Stimulated activated CD4-positive, alpha-beta T cell treated with anti-CD3 and anti-CD28 coated beads, TNF-alpha, amount 100 ng/mL, for 48 hours (primary cell): ENCODE measurements at places on chromosomes 3 and 15.

DNA sequence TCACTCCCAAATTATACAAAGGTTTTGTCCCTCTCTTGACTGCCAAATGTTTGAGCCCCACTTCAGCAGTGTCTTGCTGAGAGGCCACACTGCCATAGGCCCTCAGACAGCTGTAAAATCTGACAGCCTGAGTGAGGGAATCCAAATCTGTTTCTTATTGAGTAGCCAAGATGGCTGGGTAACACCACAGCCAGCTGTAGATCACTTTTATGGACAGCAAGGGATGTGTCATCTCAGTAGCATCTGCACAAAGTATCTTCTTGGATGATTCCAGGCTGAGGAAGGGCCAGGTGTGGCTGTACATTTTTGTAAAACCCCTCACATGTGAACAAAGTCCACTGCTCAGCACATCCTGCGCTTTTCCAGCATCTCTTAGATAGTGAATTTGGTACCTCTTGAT, 237.0 kb upstream of the LRTM1 start:
- DNase-seq: no peak

- DNase-seq: no peak
Observed at GRCh38 chr3:150149651-150150051, 179.0 kb upstream of the PFN2 start.

GRCh38 chr3:12486001-12486400, 1.7 kb downstream of the TSEN2 start:
- no peak for DNase-seq

DNA sequence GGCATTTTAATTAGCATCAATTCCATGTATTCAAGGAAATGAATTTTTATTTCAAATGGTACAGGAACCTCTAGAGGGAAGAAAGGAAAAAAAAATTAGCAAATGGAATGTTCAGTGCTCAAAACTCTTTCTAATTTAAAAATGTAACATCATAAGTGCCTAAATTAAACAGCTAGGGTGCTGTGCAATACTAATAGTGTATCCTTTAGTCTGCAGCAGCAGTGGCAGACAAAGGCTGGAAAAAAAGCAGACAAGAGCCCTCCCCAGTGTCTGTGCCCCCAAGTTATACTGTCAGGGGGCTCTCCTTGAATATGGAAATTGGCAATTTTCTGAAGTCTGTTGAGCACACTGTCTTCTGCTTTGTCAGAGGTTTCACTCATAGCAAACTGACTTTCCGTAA, 159.5 kb downstream of the CLSTN2 start:
- DNase-seq: no peak

DNA sequence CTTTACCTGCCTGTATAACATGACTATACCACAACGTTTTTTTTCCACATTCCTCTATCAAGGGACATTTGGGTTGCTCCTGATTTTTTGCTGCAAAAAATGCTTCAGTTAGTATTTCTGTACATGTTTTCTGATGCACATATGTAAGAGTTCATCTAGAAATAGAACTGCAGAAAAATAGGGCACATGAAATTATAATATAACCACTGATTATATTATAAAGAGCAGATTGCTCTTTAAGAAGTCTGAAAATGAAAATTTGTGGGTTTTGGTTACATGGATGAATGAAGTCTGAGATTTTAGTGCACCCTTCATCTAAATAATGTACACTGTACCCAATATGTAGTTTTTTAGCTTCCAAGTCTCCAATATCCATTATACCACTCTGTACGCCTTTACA, 130.1 kb upstream of the PTX3 start:
- DNase-seq: no peak

GRCh38 chr3:26653811-26654425, 31.3 kb downstream of the LRRC3B start:
- no peak for DNase-seq
